GM19239 (cell line): ENCODE measurements at places on chromosomes 3 and 15.

GRCh38 chr15:64599226-64599625 is 138.8 kb downstream of the ZNF609 start:
- DNase-seq: no peak

GRCh38 chr3:127714125-127714571 is 41.4 kb downstream of the ABTB1 start:
- DNase-seq: no peak

DNA sequence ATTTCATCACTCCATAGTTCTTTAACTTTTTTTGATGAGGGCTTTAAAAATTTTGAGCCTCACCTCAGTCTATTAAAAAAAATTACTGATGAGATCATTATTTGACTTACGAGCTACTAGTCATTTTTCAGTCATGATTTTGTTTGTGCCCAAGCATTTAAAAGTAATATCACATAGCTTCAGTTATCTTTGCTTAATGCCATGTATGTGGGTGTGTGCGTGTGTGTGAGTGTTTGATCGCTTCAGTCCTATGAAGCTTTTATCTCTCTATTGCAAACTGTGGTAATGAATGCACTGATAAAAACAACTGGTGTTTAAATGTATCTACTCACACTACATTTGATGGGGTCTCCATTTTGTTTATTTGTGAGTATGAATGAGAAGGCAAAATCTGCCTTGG is 49.8 kb downstream of the RSRC1 start:
- DNase-seq: no peak

DNA sequence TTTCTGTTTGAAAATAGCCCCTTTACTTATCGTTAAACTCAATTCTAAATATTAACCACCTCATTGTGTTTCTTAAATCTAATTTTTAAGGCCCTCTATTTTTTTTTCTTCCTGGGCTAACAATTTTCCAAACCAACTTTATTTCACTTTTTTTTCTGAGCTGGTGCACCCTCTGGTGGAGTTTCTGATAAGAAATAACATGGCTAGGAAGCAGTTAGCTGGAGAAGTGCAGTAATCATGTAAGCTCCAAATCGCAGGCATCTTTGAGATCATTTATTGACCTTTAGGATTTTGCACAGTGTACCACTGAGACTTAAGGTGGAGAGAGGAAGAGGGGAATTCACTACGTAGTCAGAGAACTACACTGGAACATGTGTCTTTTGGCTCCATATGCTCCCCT is 6.4 kb downstream of the TMEM207 start:
- DNase-seq: no peak

DNA sequence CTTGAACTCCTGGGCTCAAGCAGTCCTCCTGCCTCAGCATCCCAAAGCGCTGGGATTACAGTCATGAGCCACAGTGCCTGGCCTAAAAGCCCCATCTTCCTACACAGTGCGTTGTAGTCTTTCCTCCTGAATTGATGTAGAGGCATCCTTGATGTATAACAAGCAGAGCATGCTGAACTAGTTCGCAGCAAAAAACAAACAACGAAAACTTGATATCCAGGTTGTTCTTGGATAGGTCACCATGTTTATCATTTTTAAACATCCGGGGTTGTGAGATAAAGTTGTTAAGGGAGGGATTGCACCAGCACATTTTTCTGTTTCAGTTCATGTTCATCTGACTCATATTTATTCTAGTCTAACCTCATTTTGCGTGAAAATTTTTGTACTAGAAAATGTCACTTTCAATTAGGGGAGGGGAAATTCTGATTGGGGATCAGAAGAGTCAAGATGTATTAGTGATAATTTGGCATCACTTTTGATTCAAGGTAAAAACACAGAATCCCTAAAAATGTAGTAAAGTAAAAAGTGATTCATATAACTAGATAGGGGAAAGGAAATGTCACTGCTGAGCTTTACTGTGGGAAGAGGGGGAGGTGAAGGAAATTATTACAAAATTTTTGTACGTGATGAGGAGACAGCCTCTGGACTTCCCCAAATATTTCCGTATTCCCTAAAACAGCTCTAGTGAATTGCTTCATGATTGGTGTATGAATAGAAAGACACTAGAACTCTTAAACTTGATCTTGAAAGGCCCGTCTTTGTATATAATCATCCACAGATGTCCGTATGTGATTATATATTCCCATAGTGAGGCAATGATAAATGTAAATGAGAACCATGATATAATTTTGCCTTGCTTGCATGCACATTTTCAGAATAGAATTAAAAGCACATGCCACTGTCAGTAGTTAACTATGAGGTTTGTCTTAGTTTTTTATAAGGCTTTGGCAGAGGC is 22.9 kb downstream of the RAB8B start:
- DNase-seq: no peak

- DNase-seq: no peak
Measured at GRCh38 chr3:2765002-2765579, 345.1 kb downstream of the IL5RA start.

DNA sequence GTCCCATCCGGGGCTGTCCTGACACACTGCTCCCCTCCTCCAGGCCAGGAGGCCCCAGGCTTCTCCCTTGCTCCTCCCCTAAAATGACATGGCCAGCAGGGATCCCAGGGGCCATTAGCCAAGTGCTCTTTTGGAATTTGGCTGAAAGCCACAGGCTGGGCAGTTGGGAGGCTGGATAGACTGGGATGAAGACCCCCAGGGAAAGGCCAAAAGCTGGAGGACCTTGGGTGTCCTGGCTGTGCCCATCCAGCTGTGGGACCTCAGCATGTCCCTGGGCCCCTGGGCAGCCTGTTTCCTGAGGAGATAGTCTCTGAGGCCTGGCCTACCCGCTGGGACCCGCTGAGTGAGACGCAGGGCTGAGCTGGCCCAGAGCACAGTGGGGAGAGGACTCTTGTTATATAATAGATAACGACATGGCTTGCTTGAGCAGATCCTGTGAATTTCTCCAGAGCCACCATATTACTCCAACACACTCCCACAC is 5.7 kb upstream of the PDE8A start:
- DNase-seq: no peak
